CD4-positive, alpha-beta T cell treated with Interleukin-10 for 1 hour (primary cell): ENCODE measurements at places on chromosomes 13 and 19.

DNA sequence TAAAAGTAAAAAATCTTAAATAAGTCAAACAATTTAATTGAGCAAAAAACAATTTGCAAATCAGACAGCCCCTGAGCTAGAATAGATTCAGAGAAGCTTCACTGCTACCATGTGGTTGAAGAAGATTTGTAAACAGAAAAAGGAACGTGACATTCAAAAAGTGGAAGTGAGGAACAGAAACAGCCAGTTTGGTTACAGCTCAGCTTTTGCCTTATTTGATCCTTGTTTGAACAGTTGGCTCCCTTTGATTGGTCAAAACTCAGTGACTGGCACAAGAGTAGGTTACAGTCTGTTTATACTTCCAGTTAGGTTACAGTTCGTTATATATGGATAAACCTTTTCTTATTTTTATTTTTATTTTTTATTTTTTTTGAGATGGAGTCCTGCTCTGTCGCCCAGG, 5.8 kb downstream of the ZNF221 start:
- DNase-seq = no peak

- DNase-seq = no peak
Observed at GRCh38 chr13:104034891-104035290, 968.7 kb upstream of the SLC10A2 start.

GRCh38 chr19:31908080-31908479, 437.3 kb upstream of the ZNF507 start:
- no peak for DNase-seq

DNA sequence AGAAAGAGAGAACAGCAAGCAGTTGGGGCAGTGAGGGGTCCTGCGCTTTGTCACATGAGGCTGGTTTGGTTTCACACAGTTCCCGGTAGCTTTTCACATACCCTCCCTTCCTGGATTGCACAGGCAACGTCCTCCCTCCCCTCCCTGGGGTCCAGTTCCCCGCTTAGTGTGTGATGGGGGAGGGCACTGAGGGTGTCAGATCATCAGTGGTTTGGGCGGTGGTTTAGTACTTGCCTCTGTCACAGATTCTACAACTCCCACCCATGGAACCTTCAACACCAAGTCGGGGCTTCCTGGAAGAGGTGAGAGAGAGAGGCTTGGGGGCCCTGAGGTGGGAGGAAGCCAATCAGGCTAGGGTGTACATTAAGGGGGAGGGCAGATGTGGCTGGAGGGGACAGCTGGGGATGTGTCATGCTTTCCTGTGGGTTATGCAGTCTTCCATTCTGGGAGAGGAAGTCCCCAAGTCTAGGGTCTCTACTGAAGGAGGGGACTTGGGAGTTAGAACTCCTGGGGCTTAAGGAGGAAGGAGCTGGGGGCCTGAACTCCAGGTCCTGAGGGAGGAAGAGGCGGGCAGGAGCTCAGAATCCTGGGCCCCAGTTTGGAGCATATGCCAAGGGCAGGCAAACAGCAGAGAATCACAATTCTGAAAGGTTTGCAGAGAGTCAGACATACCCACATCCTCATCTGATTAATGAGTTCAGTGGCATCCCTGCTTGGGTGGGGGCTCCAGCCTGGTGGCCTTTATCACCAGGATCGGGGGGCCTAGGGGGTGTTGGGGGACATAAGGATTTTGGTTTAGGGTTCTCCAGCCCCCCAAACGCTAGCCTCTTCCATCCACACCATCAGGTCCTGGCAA, at the start of gene NKG7:
Gene NKG7 (minus strand): TSS at position 6 of the 856 bp plus-strand sequence. CDS start 119 bp downstream, outside the sequence.
- peak; percentile 87 for DNase-seq

GRCh38 chr13:111845621-111846351, 221.2 kb upstream of the SOX1 start:
- no peak for DNase-seq

GRCh38 chr19:51136851-51137551, 5.1 kb upstream of the SIGLEC7 start:
- no peak for DNase-seq

DNA sequence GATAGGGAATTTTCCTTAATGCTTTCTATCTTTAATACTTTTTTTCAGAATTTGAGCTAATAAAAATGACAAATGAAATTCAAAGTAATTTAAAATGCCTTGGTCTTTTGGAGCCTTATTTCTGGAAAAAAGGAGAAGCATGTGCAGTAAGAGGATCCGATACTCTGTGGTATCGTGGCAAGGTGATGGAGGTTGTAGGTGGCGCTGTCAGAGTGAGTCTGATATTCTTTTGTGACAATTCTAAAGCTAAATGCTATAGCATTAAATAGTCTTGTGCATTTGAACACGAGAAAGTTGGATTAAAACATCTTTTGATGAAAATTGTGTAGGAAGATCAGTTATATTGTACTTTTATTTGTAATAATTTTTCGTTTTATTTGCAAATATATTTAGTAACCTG, 95.0 kb downstream of the RNF17 start:
- no peak for DNase-seq

DNA sequence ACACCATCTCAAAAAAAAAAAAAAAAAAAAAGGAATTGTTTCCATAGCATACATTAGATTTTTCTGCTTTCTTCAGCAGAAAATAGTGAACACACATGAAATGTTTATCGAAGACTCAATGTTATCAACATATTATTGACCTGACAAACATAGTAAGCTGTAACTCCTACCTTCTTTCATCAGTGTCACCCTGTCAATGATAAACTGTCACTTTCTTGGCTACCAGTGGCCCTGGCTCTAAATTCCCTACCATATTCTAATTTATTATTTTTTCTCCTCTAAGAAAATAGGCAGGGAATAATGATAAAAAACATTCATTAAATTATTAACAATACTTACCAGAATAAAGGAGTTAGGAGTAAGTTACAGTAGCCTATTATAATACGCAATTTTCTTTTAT, 127.3 kb upstream of the KLHL1 start:
- DNase-seq = no peak

DNA sequence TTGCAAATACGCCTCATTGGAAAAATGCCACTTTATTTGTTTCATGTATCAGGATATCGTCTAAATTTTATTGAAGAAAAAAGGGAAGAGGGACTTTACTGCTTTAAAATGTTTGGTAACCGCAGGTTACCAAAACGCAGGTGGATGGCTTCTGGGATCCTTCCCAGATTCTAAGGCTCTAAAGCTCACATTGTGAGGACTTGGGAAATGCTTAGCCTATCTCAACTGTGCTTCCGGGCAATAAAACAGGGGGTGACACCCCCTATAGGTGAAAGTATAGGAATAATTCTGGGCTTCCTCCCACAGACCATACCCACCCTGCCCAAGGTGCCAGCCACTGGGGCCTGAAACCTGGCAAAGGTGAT, 73.2 kb upstream of the IPO5 start:
- DNase-seq = no peak

- no peak for DNase-seq
Observed at GRCh38 chr19:17933414-17934129, 757 bp downstream of the CCDC124 start.

GRCh38 chr13:22082030-22082429, 411.2 kb downstream of the FGF9 start:
- DNase-seq = no peak

GRCh38 chr13:48004201-48004600, 3.1 kb upstream of the SUCLA2 start:
- DNase-seq = no peak

GRCh38 chr13:53064731-53065130, 36.1 kb downstream of the OLFM4 start:
- no peak for DNase-seq

DNA sequence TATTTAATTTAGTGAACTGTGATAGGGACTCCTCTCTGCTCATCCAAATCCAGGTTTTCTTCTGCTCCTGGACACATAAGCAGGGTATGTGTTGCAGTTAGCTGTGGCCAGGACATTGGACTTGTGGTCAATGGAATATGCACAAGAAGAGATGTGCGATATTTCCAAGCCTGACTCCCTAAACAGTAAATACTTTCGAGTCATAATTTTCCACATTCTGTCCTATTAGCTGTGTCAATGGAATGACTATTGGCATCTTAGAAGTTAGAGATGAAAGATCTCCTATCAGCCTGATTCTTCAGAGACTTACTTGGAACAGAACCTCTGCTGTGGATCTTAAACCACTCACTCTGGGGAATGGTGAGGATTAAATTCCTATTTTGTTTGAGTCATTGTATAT, 771.0 kb downstream of the EFNB2 start:
- no peak for DNase-seq

DNA sequence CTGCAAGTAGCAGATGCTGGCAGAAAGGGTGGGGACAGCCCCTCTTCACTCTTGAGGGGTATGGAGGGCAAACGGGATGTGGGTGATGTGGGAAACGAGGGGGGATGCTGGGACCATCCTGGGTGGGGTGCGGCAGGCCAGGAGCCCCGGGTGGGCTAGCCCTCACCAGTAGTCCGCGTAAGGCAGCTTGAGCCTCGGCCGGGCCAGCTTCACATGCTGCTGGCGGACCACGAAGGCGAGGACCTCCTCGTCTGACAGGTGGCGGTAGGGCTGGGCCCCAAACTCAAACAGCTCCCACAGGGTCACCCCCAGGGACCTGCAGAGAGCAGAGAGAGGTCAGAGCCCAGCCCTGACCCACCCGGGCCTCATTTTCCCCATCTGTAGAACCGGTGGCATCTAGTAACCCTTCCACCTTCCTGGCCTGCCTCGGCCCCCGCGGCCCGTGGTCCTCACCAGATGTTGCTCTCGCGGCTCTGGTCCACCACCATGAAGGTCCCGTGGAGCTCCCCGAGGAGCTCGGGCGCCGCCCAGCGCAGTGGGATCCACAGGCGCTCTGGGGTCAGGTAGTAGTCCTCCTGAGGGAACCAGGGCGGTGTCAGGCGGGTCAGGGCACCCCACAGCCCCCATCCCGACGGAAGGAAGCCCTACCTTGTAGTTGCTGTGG, 10.7 kb downstream of the LMTK3 start:
- no peak for DNase-seq

- DNase-seq = no peak
Observed at GRCh38 chr13:113423520-113424163, 29.6 kb downstream of the ADPRHL1 start.

DNA sequence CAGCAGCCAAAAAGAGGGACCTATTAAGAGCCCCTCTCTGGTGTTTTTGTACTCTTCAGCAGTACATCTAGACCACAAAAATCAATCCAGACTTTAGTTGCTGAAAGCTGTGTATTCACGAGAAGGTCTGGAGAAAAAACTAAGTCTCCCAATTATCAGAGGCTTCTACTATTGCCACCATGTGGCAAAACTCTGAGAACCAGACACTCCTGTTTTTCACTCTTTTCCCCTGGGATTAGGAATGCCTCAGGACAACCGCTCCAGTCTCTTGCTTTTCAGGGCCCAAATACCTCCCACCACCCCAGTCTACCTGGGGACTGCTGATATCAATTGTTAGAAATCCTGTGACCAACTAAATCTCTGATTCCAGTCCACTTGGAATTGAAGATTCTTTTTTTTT, 30.1 kb upstream of the OBI1 start:
- no peak for DNase-seq

DNA sequence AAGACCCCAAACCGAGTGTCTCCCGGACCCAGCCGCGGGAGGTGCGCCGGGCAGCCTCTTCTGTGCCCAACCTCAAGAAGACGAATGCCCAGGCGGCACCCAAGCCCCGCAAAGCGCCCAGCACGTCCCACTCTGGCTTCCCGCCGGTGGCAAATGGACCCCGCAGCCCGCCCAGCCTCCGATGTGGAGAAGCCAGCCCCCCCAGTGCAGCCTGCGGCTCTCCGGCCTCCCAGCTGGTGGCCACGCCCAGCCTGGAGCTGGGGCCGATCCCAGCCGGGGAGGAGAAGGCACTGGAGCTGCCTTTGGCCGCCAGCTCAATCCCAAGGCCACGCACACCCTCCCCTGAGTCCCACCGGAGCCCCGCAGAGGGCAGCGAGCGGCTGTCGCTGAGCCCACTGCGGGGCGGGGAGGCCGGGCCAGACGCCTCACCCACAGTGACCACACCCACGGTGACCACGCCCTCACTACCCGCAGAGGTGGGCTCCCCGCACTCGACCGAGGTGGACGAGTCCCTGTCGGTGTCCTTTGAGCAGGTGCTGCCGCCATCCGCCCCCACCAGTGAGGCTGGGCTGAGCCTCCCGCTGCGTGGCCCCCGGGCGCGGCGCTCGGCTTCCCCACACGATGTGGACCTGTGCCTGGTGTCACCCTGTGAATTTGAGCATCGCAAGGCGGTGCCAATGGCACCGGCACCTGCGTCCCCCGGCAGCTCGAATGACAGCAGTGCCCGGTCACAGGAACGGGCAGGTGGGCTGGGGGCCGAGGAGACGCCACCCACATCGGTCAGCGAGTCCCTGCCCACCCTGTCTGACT, 7.9 kb downstream of the MAP1S start:
- no peak for DNase-seq

DNA sequence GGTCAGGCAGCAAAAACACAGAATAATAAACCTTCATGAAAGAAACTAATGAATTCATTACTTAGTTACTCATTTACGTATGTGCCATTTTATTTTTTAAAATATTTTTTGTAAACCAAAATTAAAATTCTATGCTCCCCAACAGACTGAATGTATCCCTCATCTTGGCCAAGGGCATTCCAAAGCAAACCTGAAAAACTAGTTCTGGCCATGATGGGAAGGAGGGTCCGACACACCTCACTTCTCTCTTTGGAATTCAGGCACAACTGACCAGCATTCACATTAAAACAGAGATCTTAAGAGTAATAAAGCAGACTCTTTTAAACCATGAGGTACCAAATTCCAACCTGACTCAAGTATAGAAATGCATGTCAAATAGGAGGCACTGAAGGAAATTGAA, 1576.9 kb upstream of the SPRY2 start:
- DNase-seq = no peak

- DNase-seq = no peak
Observed at GRCh38 chr13:103638706-103639105, 572.5 kb upstream of the SLC10A2 start.

DNA sequence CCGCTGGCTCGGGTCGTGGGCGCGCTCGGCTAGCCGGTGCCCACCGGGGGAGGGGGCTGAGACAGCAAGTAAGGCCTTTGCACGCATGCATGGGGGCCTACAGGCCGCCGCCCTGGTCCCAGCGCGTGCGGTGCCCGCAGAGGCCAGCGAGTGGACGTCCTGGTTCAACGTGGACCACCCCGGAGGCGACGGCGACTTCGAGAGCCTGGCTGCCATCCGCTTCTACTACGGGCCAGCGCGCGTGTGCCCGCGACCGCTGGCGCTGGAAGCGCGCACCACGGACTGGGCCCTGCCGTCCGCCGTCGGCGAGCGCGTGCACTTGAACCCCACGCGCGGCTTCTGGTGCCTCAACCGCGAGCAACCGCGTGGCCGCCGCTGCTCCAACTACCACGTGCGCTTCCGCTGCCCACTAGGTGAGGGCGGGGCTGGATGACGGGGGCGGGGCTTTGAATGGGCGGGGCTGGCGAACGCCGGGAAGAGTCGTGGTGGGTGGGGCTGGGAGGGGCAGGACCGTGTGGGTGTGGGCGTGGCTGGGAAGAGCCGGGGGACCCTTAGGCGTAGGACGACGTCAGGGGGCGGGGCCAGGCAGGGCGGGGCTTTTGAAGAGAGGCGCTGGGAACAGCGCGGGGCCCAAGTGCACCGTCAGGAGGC, 2.1 kb downstream of the CILP2 start:
- DNase-seq = peak; percentile 82

- no peak for DNase-seq
Observed at GRCh38 chr13:46633416-46633815, 80.4 kb downstream of the LRCH1 start.

- DNase-seq = no peak
Observed at GRCh38 chr13:20188667-20189553, 3.8 kb downstream of the GJB2 start.
